ENCODE measurements at places on chromosomes 11 and 22.

DNA sequence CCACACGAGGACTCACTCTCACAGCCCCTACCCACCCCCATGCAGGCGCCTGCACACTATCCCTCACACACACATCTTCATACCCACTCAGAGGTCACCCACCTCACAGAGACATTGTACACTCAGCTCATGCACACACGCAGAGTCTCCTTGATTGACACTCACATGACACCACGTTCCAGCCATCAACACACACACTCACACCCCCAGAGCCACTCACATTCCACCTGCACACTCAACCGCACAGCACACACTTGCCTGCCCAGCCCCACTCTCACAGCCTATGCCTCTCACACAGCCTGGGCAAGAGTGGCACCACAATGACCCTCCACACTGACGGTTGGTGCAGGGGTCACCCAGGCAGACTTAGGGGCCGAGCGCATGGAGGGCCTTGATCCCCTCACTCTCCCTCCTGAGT is 2.2 kb downstream of the SPI1 start:
- DNase-seq, result no peak

GRCh38 chr11:95092549-95093324 is 3.1 kb downstream of the ENDOD1 start:
- DNase-seq, result no peak

DNA sequence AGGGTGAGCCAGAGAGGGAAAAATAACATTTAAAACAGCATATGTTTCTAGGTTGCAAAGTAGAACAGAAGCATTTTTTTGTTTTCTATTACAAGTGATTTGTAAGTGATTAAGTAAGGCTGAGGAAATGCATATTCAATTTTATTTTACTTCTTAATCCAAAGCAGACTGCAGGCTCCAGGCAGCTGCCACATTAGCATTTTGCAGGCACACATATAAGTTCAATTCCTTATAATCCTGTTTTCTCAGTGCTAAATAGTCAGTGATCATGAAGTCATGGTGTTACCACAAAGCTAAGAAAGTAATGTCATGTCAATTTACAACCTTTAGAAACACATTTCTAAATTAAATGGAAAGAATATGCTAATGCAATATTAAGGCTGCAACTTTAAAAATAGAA is 149.8 kb downstream of the CNTN5 start:
- no peak for DNase-seq

- no peak for DNase-seq
Observed at GRCh38 chr11:32034680-32035079, 56.2 kb upstream of the RCN1 start.

DNA sequence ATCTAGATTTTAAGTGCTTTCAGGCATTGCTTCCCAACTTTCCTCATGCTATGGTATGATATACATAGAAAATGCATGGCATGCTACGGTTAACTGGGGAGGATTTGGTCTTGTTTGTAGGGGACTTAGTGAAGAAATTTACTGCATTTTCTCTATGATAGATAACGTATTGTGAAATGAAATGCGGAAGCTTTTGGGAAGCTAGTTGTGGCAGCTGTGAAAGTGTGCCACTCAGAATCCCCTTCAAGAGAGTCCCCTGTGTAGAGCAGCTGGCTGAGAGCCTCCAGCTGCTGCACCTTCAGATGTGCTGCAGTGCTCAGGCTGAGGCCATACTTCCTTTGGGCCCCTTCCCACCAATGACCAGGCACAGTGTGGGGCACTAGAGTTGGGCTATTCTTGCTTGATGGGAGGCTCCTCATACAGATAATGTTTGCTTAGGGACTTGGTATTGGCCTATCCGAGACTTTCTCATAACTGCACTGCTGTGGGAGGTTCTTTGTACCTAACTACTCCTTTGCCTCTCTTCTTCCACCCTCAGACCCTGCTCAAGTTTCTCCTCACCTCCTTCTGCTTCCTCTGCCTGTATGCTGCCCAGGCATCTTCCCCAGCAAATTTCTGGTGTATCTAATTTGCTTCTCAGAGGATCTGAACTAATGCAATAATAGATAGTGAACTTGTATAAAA is 67.3 kb downstream of the HIPK3 start:
- DNase-seq, result no peak

- DNase-seq, result no peak
Observed at GRCh38 chr11:2590131-2590964, 109.4 kb downstream of the KCNQ1OT1 start.

DNA sequence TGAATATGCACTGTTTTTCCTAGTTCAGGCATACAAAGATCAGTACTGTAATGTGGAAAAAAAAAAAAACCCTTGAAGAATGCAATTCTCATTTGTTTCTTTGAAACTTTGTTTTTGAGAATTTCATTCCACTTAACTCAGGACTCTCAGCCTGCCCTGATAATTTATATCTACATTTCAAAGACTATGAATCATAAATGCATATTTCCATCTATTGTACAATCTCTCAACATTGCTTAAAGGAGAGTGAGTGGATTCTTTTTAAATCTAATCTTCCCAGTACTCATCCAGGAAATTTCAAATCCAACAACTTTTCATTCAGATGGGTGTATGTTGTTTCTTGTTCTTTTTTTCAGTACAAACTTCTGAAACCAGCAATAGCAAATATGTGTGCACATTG is 322.2 kb upstream of the DDI1 start:
- DNase-seq, result no peak

DNA sequence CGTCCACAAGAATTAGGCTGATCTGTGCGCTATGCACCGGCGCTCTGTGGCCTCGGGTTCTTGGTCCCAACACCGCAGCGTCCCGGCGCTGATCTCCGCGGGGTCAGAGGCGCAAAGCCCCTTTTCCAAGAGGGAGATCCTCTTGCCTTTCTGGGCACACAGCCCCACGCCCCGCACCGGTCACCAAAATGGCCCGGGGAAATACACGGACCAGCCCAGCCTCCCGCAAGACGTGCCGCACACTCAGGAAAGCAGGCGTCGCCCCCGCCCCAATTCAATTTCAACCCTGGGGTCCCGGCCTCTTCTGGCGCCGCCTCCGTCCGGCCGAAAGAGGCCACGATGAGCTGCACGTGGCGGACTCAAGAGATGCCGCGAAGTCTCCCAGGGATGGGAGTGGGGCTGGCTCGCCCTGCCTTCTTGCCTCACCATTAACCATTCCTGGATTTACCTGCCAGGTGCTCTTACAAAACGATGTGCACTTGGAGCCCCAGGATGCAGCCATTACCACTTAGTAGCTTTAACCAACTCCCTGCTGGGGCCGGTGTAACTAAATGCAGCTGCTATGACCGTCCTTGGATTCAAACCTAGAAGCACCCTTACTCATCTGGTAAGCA is 10.5 kb downstream of the PIWIL3 start:
- DNase-seq, result no peak

- no peak for DNase-seq
Observed at GRCh38 chr11:23497040-23497439, 636.8 kb upstream of the CCDC179 start.

DNA sequence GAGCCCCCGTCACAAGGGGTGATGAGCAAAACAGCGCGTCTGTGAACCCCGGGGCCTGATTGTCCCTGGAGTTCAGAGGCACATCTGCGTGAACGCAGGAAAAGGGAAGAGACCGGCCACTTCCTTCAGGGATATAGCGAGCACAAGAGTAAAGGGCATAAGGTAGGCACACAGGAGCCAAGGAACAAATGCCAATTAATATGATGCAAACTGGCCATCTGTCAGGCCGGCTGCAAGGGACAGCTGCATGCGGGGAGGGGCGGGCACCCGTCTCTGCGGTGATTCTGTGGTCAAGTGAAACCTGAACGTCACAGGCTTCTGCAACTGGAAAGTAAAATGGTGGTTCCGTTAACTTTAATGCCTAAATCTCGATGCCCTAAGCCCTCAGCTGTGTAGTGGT is 64.7 kb downstream of the TRIM29 start:
- no peak for DNase-seq

DNA sequence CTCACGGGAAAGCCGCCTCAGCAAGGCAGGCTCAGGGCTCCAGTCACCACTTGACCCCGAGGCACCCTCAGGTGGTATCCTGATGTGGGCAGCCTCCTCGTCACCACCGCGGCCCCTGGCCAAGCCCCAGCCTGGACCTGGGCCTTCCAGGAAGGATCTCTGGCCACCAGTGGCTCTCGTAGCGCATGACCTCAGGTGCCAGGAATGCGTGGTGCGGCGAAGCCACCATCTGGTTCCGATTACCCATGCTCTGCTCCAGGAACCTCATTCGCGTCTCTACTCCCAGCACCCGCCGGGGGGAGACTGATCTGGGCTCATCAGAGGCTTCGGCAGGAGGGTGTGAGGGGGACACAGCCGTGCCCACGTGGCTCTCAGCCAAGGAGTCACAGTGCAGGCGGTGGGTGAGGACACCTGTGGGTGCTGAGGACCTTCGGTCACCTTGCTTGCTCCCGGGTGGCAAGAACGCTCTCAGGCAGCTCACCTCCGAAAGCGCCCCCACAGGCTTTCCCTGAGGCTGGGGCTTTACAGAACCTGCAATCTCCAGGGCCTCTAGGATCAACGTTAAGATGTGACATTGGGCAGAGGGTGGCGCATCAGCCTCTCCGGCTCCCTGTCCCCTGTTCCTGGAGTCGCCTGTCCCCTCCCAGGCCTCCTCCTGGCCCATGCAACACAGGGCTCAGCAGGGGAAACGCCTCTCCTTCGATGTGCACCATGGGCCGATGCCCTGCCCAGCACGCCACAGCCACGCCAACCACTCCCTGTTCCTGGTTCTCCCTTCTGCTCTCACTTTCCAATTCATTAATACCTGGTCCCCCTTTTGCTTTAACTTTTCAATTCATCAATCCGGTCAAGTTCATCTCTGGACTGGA is 39.0 kb downstream of the TBX1 start:
- peak; percentile 22 for DNase-seq

GRCh38 chr22:36433318-36434231 is 45.8 kb upstream of the MYH9 start:
- no peak for DNase-seq

GRCh38 chr22:41526830-41527799 is 17.2 kb downstream of the POLR3H start:
- peak; percentile 61 for DNase-seq

DNA sequence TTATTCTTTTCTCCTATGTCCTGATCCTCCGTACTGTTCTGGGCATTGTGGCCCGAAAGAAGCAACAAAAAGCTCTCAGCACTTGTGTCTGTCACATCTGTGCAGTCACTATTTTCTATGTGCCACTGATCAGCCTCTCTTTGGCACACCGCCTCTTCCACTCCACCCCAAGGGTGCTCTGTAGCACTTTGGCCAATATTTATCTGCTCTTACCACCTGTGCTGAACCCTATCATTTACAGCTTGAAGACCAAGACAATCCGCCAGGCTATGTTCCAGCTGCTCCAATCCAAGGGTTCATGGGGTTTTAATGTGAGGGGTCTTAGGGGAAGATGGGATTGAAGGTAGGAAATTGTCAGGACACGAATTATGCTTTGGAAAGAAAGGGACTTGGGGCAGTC is 843 bp downstream of the OR51T1 start:
- no peak for DNase-seq

- no peak for DNase-seq
Observed at GRCh38 chr11:129505266-129505665, 129.6 kb downstream of the BARX2 start.

- DNase-seq, result no peak
Observed at GRCh38 chr22:27480487-27480886, 321.1 kb downstream of the MN1 start.

- no peak for DNase-seq
Observed at GRCh38 chr11:30878400-30878799, 292.2 kb upstream of the MPPED2 start.

DNA sequence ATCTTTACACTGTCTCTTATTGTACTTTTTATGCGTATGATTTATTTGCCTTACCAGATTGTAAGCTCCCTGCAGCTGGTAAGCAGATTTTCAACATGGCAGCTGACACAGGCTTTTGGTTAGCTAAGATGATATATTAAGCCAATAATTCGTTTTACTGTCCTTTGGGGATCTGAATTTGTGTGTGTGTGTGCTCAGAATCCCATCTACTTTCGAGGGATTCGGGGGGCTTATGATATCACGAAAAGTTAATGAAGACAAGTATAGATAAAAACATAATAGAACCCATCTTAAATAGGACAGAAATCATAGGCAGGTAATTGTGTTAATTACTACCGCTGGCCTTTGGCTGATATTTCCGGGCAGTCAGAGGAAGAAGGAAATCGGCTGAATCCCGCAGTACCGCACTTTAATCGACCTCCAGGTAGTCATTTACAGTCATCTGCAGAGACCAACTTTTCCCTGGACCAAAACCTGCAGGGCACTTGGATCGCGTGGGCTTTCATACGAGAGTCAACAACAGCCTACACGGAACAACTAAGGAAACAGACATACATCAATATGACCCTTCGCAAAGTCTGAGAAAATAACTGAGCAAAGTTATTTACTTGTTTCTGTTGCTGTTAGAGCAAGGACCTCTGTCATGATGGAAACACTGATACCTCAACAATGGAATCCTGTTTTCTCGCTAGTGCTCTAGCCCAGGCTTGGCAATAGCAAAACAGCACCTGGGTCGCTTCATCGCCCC is 802 bp downstream of the KBTBD3 start:
- no peak for DNase-seq

- DNase-seq, result no peak
Observed at GRCh38 chr11:12768726-12769673, 94.8 kb downstream of the TEAD1 start.

DNA sequence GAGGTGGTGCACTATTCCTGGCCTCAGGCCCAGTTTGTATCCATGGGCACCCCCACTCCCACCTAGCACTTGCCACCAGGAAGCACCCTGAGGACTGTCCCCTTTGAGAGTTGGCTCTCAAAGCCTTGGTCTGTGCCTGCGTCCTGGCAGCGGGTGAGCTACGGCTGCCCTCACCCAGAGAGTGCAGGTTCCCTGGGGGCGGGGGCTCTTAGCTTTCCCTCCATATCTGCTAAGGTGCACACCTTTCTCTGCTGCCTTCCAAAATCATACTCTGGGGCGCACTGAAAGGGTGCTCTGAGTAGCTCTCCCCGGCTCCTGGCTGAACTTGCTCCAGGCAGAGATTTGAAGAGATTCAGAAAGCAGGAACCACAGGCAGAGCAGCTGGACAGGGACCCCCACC is 7.1 kb downstream of the KCNQ1 start:
- no peak for DNase-seq

DNA sequence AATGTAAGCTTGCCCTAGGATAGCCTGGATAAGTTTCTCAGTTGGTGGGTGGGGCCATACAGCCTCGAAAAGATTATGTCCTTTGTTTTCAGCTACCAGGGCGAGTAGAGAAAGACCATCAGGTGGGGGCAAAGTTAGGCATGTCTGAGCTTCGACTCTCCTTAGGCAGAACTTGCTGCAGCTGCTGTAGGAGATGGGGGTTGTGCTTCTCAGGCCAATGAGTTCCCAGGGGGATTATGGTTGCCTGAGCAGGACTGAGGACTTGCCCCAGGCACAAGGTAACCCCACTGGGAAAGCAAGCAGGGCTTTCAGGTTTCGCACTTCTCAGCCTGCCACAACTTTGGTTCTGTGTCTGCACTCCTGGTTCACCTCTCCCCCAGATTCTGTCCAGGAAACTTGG is 173.4 kb upstream of the SESN3 start:
- DNase-seq, result no peak

- DNase-seq, result no peak
Observed at GRCh38 chr22:18997925-18998315, 61.8 kb upstream of the PRODH start.

GRCh38 chr11:8229299-8230177 is 34.1 kb downstream of the LMO1 start:
- DNase-seq, result peak; percentile 38
